ENCODE measurements at places on chromosomes 11 and 22.

GRCh38 chr11:65606876-65607613 is 7.0 kb downstream of the MAP3K11 start:
- peak; percentile 99 for ATAC-seq

- ATAC-seq: no peak
These were observed 895.6 kb upstream of the ANO3 start for GRCh38 chr11:25436326-25436725.

GRCh38 chr22:34881453-34881852 is 184.5 kb upstream of the ISX start:
- ATAC-seq: no peak

DNA sequence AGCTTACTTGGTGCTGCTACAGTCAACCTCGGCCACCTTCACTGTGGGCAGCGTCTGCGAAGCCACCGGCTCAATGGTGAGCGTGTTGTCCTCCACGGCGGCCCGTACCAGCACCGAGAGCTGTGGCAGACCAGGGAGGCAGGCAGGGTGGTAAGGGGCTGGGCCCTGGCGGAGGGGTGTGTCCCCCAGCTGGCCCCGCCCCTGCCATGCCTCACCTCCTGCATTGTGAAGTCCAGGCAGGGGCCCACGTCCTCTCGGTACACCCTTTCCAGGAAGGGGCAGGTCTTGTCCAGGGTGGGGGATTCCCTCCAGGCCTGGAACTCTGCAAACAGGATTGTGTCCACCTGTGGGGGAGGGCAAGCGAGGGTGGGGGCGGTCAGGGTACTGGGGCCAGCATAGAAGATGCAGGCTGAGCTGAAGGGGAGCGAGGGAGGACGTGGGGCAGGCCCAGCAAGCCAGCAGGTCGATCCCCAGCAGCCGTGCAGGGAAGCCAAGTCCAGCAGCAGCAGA is 12.8 kb downstream of the RAB3IL1 start:
- peak; percentile 70 for ATAC-seq

GRCh38 chr22:20424932-20425565 is 12.6 kb downstream of the SCARF2 start:
- no peak for ATAC-seq

- no peak for ATAC-seq
These were observed 386.6 kb downstream of the BUD13 start for GRCh38 chr11:116386118-116386699.

DNA sequence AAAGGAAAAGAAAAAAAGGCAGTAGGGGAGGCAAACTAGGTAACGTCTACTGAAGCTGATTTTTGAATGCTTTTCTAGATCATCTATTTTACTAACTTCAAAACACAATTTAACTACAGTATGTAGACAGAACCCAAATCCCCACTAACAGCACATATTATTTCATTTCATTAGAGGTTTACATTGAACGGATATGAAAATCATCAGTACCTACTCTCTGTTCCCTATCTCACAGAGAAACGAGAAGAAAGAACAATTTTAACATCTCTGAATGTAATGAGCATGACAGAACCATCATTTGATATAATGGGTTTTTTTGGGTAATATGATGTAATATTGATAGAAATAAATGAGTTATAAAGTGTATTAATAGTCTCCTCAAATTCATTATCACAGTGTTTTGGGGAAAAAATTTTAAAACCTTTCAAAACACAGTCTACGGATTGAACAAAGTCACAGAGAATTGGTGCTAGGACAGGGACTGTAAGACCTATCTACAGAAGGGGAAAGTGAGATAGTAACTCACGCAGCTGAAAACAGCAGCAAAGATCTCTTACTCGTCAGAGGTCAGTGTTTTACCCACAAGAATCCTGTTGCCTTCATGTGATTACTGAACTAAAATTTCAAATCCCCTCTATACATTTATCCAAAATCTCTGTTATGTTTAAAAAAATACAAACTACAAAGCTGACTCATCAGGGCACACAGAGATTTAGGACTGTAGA is 77.3 kb downstream of the ZBTB44 start:
- ATAC-seq: no peak

- ATAC-seq: peak; percentile 12
These were observed 6.5 kb downstream of the KREMEN1 start for GRCh38 chr22:29079218-29079901.

DNA sequence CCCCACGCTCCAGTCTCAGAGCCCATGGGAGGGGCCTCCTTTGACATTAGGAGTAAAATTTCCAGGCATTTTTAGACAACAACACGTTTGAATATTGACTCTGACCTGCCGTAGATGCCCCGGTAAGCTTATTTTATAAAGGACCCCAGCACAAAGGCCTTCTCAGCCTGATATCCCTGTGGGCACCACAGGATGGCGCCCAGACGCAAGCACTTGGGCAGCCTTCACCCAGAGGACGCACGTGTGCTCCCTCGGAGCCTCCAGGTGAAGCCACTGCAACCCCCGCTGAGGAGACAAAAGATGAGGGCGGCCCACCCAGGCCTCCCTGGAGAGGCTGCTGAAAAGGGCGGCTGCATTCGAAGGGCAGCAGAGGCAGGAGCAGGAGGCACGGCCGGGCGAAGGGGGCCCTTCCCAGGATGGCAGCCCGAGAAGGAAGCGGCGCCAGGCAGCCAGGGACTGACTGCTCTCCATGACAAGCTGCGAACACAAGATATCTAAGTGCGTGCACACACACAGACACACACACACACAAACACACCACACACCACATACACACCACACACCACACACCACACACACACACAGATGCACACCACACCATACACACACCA is 15.2 kb upstream of the TH start:
- ATAC-seq: no peak

DNA sequence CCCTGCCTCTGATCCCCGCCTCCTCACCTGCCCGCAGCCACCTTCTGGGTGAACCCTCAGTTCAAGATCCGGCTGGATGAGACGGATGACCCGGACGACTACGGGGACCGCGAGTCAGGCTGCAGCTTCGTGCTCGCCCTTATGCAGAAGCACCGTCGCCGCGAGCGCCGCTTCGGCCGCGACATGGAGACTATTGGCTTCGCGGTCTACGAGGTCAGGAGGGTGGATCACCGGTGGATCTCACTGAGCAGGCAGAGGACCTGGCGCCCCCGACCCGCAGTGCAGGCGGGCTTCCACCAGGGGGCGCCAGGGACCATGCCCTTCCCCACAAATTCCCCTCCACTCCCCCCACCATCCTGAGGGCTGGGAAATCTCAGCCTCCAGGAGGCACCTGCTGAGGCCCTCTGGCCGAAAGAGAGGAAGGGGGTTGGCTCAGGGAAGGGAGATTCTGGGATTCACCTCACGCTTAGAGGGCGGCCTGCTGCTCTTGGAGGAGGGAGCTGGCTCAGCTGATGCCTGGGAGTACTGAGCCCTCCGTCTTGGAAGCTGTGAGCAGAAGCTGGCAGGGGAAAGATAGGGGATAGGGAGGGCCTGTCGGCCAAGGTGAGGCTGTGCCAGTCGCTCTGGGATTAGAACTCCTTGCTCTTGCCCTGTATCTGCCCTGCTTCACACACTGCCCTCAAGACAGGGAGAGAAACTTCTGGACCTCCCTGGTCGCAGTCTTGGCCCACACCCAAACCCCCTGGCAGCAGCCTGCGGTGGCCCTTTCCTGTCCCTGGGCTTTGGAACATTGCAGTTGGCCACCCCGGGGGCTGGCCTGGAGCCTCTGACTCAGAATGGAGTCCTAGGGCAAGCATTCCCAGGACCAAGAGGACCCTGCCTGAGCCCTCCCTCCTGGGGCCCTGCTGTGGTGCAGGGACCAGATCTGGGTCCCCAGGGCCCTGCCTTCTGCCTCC is 23.2 kb downstream of the CAPN1 start:
- ATAC-seq: peak; percentile 15

DNA sequence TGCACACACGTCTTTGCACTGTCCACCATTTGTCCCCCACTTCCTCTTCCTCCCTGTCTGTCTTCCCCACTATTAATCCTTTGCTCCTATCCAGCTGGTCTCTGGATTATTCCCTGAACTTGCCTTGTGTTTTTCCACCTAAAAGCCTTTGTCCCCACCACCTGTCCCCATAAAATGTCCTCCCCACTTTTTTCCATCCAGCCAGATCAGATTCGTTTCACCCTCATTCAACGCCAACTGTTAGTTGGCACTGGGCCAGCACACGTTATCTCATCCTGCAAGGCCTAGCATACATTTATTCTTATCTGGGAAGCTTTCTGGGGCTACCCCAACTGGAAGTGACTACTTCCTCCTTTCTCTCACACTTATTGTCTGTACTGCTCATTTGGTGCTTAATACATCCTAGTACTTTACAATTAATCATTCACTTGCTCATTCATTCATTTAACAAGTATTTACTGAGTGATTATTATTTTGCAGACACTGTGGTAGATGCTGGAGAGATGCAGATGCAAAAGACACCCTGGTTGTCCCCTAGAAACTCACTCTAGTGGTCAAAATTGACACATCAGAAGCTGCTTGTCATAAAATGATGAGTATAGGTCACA is 96.2 kb downstream of the RASSF10 start:
- no peak for ATAC-seq

GRCh38 chr11:128968916-128969315 is 26.2 kb upstream of the TP53AIP1 start:
- ATAC-seq: no peak

- ATAC-seq: peak; percentile 82
These were observed 14.2 kb upstream of the MUC6 start for GRCh38 chr11:1050581-1051355.

DNA sequence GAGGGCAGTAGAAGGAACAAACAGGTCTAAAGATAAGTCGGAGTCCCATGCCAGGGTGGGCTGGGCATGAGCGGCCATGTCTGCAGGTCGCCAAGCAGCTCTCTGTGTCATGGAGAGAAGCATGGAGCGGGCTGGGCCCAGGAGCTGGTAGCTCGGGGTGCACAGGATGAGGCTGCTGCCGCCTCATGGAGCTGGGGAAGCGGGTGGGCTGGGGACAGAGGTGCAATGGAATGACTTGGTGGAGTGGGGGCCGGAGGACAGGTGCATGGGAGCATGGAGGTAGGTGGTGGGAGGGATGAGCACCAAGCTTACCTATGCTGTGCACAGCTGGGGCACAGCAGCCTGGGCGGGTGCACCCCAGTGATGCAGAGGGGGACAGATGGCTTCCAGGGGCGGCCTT is 3.6 kb downstream of the NRXN2 start:
- ATAC-seq: no peak

- no peak for ATAC-seq
These were observed 4.8 kb downstream of the PCF11 start for GRCh38 chr11:83161610-83162199.

- ATAC-seq: no peak
These were observed 107.2 kb downstream of the ZNF280B start for GRCh38 chr22:22401381-22401780.

DNA sequence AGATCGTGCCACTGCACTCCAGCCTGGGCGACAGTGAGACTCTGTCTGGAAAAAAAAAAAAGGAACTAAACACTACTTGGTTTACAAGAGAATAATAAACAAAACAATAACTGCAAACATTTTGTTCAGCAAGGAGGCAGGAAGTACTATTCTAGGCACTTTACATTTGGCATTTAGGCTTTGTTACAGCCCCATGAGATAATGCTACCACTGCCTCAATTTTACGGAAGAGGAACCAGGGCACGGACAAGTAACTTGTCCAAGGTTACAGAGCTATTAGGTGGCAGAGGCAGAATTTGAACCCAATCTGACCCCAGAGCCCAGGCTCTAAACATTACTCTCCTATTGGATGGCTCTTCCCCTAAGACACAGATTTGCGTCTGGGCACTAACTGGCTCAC is 108.7 kb upstream of the AKIP1 start:
- no peak for ATAC-seq

DNA sequence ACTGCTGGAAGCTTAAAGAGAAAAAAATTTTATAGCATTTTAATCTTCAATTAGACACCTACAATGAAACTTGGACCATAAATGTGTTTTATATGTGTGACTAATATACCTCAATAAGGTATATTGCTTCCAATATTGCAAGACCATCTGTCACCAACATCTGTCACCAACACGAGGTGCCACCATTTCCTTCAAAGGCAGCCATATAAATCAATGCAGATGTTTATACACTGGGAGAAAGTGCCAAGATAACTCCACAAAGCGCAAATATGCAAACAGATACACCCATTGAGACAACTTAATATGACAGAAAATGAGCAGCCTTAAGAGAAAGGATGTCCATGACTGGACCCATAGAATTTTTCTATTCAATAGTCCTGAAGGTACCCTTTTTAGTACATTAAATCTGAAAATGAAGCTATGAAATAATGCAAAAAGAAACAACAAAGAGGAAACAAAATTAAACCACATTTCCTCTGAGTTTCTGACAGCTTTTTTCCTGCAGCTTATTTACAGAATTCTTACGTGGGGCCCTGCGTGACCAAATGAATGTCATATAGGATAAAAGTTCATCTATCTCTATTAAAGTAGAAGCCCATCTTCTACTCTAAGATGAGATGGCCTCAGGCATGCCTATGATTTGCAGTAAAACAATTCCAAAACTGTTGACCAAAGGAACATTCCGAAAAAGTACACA is 12.5 kb downstream of the MPZL3 start:
- ATAC-seq: no peak

DNA sequence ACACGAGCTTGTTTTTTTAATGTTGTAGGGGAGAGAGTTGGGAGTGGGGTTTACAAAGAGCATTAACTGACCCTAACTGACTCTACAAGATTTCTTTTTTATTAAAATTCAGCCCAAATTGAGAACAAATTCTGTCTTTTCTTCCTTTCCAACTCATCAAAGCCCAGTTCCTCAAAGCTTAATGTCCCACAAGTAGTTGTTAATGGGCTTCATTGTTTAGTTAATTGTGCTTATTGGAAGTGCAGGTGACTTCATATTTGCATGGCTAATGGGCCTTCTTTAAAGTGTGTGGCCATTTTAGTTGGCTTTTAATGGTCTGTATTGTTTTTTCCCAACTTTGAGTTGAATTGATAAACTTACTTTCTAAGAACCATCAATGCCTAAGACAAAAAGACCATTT is 39.8 kb downstream of the MPPED2 start:
- ATAC-seq: no peak

All from motor neuron (in vitro differentiated cells).